ENCODE measurements at places on chromosomes 13 and 19.
A peak's percentile ranks its signal among the peaks of the same experiment; 100 is the strongest.

DNA sequence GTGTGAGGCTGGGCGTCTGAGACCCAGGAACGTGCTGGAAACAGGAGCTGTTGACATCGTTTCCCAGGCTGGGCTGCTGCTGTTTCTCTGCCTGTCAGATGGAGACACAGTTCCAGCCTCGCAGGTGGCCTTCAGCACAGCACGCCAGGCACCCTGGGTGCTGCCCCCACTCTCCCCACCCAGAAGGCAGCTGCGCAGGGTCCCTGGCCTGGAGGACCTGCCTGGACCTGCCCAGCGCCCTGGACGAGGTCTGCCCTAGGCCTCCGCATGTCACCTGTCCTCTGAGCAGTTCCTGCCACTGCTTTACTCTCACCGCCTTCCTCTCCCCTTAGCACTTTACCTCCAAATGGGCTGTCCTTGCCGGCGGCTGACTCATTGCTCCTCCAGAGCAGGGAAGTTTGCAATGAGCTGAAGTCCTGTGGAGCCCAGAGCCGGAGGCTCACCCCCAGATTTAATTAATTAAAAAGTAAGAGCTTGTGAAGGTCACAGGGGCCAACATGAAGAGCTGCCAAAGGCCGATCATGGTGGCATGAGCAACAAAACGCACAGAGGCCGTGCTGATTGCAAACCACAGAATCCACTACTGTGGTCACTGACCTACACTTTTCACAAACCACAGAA is 32.2 kb downstream of the C13orf46 start:
- DNase-seq: no peak

DNA sequence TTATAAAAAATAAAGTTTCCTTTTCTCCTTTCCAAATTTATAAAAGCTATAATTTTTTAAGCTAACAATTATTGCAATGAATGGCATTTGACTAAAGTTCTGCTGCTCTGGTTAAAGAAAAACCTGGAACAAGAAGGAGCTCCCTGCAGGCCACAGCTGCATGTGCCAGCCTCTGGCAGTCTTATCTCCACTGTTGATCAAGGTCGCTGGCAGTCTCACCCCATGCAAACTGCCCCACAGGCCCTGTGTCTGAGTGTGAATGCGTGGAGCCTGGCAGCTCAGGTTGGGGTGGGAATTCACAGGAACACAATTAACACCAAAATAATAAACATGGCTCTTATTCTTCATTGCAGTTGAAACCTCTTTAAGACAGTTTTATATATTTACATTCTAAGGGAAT is 30.2 kb upstream of the FREM2 start:
- DNase-seq: no peak

DNA sequence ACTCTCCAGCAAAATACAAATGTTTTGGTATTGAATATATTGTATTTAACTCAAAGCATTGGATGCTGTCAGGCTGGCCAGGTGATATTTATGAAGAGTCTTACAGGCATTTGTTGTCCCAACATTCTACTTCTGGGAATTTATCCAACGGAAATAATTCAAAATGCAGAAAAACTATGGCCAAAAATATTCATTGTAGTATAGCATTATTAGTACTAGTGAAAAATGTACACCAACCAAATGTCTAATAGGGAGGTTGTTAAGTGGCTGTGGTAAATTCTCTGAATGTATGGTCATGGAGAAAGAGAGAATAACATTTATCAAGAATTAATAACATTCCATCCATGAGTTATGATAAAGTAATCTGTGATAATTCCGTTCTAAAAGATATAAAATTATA is 38.6 kb upstream of the GAS6 start:
- DNase-seq: no peak

- DNase-seq: no peak
Observed at GRCh38 chr19:47324502-47324901, 7.5 kb upstream of the C5AR2 start.

- no peak for DNase-seq
Observed at GRCh38 chr13:31115616-31116015, 46.1 kb downstream of the HSPH1 start.

DNA sequence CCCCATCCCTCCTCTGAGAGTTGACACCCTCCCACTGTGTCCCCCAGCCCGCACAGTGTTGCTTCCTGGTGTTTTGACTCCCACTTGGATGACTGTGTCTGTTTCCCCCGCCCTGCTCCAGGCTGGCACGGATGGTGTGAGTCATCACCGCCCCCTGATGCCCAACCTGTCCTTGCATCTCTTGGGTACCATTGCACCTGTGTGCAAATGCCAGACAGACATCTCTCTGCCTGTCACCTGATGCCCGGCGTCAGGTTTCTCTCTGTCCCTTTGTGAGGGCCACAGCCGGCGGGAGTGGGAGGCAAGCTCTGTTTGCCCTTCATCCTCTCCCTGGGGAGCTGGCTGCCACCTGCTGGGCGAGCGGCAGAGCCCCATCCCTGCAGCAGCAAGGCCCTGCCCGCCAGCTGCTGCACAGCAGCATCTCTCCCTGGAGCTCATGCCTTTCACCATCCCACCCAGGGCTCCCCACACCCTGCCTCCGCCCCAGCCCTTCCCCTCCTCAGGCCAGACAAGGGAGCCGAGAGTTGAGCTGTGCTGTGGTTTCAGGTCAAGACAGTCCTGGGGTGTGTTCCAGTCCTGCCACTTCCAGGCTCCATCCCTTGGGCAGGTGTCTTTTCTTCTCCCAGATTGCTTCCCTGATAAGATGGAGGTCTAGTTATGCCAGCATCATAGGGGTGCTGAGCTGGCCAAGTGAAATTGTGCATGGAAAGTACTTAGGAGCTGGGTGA is 29.7 kb downstream of the NKPD1 start:
- no peak for DNase-seq

GRCh38 chr19:6060600-6061375 is 49.5 kb downstream of the RFX2 start:
- no peak for DNase-seq

DNA sequence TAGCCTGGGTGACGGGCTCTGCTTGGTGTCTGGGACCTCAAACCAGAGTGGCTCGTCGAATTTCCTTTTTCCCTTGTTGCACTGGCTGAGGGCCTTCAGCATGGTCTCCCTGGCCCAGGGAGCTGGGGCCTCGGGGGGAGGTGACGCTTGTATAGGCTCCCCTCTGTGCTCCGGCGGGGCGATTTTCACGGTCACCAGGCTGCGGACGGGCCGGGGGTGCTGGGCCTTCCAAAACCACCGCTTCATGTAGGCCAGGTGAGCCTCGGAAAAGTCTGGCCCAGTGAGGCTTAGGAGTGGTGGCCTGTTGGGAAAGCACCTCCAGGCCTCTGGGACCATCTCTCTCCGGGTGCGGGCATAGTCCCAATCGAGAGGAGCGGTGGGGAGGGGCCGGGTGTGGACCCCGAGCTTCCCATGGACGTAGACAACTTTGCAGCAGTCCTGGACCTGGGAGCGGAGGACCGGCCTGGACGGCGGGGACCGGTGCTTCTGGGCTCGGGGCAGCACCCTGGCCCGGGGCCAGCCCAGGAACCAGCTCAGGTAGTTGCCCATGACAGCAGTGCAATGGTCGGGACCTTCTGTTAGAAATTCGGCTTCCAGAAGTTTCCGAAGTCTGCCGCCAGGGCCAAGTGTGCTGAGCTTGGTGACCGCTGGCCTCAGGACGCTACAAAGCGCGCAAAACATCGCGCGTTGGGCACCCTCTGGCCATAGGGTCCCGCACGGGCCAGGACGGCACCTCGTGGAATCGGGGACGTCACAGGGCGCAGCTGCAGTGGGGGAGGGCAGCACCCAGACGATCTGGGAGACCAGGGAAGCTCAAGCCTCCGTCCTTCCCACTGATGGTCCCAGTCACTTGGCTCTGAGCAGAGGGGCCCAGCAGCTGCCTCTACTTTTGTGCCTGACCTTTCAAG is 41.6 kb upstream of the MTUS2 start:
- DNase-seq: no peak

DNA sequence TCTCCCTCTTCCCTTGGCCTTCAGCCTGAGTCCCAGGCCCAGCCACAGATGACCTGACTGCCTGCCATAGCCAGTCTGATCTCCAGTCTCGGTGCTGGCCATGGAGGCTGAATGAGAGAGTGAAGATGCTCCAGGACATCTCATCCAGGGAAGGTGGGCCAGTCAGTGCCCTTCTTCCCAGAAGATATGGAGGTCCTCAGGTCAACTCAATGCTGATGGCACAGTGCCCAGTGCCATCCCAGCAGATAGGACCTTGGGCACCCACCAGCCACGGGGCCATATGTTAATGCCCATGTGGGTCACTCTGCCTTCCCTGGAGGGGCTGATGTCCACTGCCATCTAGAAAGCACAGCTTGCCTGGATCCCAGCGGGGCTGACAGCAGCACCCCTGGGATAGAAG is 7.2 kb downstream of the VSTM2B start:
- DNase-seq: no peak

GRCh38 chr13:95536632-95537241 is 15.8 kb upstream of the CLDN10 start:
- no peak for DNase-seq

GRCh38 chr13:44434766-44435141 is 61.1 kb downstream of the SERP2 start:
- no peak for DNase-seq

- DNase-seq: no peak
Observed at GRCh38 chr19:28051047-28051446, 1161.9 kb downstream of the UQCRFS1 start.

DNA sequence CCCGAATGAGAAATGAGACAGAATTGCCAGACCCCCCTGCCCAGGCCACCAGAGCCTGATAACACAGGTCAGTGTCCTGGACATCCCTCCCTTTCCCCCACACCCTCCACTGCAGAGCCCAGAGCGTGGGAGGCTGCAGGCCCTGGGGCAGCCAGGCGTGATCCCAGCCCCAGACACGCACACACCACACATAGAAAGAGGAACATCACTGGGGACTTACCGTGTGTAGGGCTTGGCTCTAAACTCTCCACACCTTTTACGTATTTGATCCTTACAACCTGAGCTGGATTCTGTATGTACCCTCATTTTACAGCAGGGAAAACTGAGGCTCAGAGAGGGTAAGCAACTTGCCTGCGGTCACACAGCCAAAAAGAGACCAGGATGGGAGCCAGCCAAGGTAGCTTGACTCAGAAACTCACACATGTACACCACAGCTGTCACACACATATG is 334 bp upstream of the ANGPTL6 start:
- DNase-seq: no peak

DNA sequence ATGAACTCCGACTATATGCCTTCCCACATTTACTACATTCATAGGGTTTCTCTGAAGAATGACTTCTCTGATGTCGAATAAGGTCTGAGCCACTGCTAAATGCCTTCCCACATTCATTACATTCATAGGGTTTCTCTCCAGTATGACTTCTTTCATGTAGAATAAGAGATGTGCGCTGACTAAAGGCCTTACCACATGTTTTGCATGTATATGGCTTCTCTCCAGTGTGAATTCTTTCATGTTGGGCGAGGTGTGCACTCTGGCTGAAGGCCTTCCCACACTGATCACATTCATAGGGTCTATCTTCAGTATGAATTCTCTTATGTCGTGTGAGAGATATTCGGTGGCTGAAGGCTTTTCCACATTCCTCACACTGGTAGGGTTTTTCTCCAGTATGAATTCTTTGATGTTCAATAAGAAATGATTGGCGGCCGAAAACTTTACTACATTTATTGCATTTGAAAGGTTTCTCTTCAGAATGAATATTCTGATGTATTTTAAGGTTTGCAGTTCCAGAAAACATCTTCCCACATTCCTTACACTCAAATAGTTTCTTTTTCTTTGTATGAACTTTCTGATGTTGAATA is 35.8 kb downstream of the ZNF667 start:
- DNase-seq: no peak

GRCh38 chr13:28574617-28575142 is 79.8 kb upstream of the FLT1 start:
- peak; percentile 22 for DNase-seq

DNA sequence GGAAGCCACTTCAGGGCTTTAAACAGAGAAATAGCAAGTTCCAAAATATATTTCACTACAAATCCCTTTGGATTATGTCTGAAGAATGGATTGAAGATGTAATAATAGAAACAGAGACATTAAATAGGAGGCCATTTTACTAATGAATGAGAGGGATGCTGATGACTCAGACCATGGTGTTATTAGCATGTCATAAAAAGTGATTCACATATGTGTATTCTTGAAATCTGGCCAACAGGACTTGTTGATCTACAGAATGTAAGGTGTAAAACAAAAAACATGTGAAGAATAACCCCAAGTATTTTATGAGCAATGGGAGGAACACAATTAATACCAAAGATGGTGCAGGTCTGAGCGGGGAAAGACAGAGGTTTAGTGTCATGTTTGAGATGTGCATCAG is 873.7 kb downstream of the SLITRK5 start:
- DNase-seq: no peak

DNA sequence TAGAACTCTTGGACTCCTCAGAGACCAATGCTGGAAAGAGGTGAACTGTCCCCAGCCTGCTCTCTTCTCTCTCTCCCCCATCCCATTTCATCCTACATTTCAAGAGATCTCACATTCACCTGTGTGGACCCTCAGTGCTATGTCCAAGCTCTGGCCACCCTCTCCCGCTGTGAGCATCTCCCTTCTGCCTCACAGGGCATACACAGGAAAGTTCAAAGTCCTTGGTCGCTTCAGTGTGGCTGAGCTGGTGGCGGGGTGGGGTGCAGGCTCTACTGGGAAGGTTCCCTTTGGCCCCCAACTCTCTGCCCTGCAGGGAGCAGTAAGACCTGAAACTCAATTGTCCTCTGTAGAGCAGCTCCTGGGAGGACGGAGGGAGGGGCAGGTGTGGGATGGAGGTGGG is 27.0 kb downstream of the SPTBN4 start:
- no peak for DNase-seq

- no peak for DNase-seq
Observed at GRCh38 chr13:36347531-36348210, 1.5 kb upstream of the SPART start.

DNA sequence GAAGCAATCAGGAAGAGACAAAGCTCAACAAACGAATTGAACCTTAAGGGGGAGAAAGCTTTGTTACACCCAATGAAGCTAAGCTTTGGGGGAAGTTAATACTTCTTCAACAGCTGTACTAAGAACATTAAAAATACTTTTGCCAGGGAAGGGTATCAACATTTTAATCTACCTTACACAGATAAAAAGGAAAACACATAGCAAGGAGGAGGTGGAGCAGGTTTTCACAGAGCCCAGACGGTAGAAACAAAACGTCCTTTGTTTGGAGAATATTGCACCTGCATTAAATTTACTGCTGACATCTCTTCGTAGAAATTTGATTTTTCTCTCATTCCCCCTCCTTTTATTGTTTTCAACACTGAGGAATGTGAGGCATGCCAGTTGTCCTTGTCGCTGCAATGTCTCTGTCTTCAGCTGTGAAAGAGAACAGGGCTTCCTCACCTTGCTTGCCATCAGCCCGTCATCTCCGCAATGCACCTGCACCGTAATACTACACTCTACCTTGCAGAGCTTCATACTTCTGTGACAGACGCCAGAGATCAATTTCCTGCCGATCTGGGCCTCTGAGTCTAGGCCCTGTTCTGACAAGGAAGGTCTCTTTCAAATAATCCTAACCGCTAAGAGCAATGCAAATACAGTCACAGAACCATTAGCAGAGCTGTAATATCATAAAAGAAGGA is 270.8 kb downstream of the SPRY2 start:
- DNase-seq: no peak

DNA sequence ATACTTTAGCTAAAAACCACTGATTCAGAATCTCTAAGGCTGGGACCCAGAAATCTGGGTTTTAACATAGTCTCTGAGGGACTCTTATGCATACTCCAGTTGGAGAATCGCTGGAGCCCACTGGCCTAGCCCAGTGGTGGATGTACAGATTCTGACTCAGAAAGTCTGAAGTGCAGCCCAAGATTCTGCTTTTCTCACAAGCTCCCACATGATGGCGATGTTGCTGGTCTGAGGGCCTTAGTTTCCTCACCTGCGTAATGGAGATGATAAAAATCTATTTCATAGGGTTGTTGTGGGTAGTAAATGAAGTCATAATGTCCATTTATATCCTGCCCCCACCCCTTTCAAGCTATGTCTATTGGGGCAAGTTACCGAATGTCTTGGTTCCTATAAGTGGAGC is 7.7 kb upstream of the CDADC1 start:
- DNase-seq: peak; percentile 44
